Cortex of kidney (tissue), 1 donor: ENCODE measurements at places on chromosomes 6 and 20.

DNA sequence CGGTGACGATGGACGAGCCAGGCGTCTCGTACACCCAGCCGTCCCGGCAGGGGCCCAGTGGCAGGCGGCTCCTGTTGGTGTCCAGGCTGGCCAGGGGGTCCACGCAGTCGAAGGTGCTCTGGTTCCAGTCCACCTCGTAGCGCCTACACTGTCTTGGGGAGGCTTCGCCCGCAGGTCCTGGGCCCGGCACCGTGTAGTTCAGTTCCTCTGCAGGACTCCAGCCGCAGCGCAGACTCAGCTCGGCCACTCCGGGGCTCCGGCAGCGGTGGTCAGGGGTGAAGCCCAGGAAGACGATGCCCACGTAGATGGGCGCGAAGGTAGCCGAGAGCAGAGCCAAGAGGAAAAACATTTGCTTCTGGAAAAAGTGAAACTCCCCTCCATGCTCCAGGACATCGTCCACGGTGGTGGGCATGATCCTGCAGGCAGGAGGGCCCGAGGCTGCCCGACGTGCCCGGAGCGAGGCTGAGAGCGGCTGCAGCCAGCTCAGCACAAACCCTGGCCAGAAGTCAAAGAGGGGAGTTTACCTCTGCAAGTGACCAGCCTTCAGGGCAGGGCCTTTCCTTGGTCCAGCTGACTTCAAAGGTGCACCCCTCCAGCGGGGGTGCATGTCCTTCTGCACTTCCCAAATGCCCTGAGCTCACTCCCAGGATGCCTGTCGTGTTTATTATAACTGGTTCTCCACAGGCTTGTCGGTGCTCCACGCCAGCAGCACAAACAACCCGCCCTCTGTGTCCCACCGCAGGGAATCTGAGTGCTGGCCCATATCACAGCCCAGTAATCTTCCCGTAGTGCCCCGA lies at the start of gene SLC22A2:
TSS of gene SLC22A2 (minus strand) at position 476 of the 797 bp plus-strand sequence. CDS start at position 412, 64 bp downstream.
- no peak for DNase-seq

DNA sequence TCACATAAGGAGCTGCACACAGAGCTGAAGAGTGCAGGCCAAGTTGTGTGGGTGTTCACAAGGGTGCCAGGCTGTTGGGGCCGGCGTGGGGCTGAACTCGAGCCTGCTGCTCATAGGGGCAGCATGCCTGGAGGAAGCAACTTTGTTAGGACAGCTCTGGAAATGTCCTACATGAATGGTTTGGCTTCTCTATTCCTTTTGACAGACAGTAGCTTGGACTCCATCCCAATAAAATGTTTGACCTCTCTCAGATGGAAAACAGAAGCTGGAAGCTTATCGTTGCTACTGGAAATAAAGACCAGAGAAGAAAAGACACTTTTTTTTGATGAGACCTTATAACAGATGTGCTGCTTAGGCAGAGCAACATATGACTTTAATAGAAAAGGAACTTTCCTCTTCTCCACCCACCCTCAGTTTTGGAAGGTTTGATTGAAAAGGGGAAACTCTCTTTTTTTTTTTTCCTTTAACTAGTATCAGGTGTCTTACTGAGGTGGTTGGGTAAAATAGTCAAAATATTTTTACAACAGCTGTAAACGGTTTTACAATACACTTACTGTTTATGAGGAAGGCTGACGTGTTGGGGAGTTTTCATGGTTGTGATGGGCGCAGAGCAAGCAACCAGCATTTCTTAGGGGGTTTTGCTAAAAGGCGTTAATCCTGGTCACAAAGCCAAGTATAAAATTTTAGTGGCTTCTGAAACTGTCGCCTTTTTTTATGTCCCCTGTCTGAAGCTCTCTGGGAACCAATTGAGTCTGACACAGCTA lies 80.7 kb upstream of the EEF1E1 start:
- DNase-seq, result no peak

- DNase-seq, result no peak
These were observed 401 bp downstream of the CYP39A1 start for GRCh38 chr6:46652232-46652602.

DNA sequence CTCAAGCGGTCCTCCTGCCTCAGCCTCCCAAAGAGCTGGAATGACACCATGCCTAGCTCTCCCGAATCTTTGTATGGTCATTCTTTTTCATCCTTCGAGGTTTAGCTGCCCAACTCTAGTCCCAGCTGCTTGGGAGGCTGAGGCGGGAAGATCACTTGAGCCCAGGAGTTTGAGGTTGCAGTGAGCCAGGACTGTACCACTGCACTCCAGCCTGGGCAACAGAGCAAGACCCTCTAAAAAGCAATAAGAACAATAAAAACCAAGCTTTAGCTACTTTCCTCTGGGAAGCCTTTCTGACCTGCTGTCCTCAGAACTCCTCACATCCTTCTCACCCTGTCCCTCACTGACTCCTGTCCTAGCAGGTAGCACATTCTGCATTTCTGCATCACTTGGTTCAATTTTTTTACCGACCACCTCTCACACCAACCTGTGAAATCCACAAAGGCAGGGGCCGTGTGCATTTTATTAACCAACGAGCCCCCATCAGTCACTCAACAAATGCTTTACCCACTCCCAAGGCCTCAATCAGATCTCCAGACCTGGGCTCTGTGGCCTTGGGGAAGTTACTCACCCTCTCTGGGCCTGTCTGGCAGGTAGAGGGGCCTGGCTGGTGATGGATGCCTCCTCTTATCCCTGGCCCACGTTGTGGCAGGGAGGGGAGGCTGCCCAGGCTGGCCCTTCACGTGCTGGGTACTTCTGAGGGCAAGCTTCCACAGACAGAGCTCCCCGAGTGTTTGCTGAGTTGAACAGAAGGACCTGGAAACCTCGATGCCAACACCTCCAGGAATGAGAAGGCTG lies 14.7 kb upstream of the SRC start:
- no peak for DNase-seq

DNA sequence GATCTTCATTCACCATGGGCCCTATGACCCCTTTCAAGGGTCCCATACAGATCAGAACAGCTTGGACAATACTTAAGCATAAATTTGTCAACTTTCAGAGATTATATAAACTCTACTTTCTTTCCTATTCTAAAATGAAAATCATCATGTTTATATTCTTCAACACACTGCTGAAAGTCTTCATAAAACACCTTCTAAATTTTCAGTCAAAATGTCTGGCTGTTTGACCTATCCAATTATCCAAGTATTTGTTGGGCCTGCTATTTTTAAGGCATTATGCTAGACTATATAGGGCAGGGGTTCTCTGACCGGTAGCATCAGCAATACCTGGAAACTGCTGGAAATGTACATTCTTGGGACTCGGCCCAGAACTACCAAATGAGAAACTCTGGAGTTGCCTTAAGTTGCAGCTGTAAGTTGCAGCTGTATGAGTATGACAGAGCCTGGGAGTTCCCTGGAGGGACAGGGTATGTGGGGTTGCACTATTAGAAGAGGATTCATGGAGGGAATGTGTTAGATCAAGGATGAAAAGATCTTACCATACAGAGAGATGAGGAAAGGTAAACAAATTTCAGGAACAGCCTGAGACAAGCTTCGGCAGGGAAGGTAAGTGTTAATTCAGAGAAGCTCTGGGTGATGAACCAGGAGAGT lies 293.0 kb downstream of the ADGB start:
- no peak for DNase-seq

DNA sequence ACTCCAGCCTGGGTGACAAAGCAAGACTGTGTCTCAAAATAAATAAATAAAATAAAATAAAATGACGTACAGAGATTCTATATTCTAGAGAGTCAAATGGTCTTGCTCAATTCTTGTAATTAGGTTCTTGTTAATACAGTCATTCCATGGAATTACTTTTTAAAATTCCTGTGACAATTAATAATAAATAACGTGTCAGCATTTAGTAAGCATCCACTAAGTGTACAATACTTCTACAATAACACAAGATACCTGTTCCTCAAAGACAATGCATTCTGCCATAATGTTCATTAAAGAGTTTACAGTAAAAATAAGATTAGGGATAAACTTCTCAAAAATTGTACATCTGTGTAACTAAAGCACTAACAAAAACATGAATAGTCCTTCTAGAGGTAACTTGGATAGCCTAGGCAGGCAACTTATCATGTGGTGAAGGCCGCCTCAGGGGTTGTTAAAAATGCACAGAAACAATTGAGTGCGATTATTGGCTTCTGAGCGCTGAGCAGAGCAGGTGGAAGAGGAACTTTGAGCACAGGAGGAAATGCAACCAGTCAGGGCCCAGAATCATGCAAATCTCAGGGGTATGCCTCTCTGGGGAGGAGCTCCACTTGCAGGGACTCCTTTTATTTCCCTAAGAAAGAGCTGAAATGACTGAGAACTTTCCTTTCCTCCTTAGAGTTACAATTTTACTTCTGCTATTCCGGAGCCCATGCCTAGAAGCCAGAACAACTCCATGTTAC lies 37.1 kb downstream of the QRSL1 start:
- DNase-seq, result no peak

DNA sequence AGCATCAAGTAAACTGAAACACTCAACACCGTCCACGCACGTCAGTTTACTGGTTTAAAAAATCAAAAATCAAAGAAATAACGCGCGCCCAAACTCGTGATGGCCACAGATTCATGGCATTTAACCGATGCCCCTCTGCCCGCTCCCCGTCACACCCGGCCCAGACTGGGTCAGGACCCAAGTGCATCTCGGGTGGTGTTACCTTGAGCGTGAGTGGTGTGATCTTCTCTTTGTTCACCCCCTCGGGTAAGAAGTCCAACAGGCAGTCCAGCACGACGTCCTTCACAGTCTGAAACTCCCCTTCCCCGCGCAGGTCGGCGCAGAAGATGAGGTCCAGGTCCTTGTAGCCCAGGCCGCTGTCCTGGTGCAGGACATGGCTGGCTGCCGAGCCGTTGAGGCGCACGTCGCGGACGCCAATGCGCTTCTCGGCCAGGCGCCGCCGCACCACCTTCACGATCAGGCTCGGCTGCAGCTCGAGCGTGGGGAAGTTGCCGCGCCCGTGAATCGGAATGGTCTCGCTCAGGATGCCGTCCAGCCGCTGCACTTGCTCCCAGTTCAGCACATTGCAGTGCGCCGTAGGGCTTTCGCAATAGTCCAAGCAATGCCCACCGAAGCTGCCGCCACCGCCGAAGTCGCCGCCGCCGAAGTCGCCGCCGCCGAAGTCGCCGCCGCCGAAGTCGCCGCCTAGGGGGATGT lies 945 bp downstream of the TENT5A start:
- DNase-seq, result no peak

DNA sequence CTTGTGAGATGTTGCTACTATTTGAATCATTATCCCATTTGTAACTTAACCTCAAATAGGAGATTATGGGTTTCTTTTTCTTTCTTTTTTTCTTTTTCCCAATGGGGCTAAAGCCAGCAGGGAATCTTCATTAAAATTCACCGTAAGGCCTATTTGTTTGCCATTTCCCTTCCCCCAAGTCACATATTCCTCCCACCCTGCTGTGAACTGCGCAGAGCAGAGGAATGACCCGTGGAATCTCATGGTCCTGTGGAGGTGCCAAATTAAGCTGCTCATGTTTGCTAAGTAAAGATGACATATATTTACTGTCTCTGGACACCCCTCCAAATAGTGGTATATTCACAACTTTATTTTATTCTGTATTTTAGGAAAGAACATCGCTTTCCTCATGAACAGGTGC lies 699.3 kb downstream of the RNF144B start:
- no peak for DNase-seq

GRCh38 chr6:36160147-36160760 lies 29.9 kb downstream of the MAPK13 start:
- DNase-seq, result no peak

- no peak for DNase-seq
These were observed 84.4 kb downstream of the INSM1 start for GRCh38 chr20:20452254-20452676.

DNA sequence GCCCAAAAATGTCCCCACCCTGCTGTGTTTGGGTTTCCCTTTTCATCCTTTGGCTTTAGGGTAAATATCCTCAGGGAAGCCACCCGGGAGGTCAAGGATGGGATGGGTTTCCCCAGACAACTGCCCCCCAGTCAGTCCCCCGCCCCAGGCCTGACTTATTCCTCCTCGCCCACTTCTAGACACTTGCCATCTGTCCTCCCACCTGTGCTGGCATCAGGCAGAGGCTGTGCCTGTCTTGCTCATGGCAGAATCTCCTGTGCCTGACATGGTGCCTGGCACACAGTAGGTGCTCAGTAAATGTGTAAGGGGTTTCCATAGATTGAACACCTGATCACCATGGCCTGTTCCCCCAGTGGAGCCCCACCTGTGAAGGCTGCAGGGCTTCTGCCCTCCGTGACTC lies 141.8 kb downstream of the PHACTR3 start:
- DNase-seq, result no peak

DNA sequence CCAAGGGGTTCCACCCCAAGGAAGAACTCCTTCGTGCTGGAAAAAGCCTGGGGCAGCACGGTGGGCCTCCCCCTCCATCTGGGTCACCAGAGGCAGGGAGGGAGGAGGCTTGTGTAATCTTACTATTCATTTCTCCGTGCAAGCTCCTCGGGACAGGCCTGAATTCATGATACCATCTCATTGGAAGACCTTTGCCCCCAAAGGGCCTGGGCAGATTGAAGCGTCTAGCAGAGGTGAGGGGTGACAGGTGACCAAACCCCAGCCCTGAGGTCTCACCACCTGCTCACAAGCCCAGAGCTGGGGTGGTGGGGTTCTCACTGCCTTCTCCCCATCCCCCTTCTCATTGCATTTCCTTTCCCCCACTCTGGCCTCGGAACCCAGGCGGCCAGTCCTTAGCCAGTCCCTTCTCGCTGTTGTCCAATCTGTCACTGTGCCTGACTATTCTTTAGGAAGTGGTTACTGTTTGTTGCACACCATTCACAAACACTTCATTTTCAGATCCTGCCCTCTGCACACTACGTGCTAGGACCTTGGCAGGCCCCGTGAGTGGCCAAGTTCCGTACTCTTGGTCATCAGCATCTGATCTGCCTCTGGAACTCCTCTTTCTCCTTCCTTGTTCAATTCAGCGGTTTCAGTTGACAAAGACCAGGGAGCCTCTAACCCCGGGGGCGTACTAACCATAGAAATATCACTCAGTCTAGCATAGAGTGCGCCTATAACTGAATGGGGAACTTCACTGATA lies 137.1 kb downstream of the LY86 start:
- no peak for DNase-seq

- DNase-seq, result no peak
These were observed 15.7 kb upstream of the PARD6B start for GRCh38 chr20:50715694-50716093.

DNA sequence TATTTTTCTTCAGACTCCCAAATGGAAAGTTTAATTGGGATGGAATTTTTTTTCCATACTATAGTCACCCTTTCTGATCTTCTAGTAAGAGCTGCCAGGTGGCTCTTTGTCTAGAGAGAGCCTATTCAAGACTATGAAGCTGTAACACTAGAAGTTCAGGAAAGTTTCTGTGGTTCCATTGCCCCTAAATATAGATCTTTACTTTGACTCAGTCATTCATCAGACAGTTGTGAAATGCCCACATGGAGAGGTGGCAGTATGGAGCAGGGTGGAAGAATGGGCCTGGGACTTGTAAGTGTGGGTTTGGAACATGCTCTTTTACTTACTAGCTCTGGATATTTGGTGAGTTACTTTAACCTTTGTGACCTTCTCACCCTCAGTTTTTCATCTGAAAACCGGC lies 87.8 kb downstream of the CTNNBL1 start:
- DNase-seq, result no peak

GRCh38 chr6:50778696-50779095 lies 40.0 kb upstream of the TFAP2B start:
- DNase-seq, result no peak

- no peak for DNase-seq
These were observed 1.8 kb downstream of the GRIK2 start for GRCh38 chr6:101395345-101395744.

GRCh38 chr20:57940868-57941522 lies 231.2 kb upstream of the PMEPA1 start:
- DNase-seq, result no peak

GRCh38 chr6:21102624-21103023 lies 490.9 kb upstream of the SOX4 start:
- DNase-seq, result no peak

- no peak for DNase-seq
These were observed 68.5 kb upstream of the ARMH2 start for GRCh38 chr6:24867104-24867703.
